ENCODE measurements at places on chromosomes 2 and 18.

DNA sequence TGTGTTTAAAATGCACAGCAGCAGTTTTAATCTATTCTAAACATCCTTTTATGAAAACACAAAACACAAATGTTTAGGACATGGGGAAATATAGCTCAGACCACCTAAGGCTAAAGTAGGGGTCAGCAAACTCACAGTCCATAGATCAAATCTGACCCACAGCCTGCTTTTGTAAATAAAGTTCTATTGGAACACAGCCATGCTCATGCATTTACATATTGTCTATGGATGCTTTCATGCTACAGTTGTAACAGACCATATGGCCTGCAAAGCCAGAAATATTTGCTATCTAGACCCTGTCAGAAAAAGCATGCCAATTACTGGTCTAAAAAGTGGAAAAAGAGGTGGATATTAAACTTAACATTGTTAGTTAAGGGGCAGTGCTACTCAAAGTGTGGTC is 1105.4 kb upstream of the KLHL29 start:
- no peak for DNase-seq

DNA sequence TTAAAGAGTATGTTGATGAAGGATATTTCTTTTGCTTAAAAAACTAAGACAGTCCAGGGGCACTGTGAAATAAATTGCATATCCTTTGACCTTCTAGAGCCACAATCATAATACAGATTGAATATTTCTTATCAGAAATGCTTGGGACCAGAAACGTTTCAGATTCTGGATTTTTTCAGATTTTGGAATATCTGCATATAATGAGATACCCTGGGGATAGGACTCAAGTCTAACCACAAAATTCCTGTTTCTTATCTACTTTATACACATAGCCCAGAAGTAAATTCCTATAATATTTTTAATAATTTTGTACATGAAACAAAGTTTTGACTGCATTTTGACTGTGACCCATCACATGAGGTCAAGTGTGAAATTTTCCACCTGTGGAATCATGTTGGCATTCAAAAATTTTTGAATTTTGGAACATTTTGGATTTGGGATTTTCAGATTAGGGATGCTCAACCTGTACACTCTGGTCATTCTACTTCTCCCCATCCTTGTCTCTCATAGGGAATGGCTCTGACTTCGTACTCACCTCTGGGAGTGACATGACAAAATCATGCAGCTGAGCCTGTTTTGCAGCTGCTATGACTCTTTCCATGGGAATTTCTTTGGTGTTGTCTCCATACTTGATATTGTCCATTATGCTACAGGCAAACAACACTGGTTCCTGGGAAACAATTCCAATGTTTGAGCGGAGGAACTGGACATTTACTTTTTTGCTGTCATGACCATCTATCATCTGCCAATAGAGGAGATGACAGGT is 25.7 kb downstream of the G6PC2 start:
- no peak for DNase-seq

DNA sequence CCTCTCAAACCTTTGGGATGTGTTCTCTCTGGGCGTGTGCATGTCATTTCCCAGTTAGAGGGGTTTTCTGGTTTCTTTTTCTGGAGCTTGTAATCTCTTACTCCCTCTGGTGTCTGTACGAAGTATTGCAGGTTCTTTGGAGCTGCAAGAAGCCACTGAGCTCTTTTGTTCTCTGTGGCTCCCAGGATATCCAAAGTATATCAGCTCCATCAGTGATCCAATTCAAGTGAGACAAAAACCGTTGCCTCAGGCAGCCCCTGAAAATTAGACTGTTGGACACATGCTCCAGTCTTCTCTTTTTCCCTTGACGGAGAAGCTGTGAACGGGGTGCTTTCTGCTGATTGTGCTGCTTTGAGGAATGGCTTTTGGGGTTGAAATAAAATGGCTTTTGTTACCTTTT is 59.0 kb upstream of the LDLRAD4 start:
- DNase-seq = peak; percentile 14

DNA sequence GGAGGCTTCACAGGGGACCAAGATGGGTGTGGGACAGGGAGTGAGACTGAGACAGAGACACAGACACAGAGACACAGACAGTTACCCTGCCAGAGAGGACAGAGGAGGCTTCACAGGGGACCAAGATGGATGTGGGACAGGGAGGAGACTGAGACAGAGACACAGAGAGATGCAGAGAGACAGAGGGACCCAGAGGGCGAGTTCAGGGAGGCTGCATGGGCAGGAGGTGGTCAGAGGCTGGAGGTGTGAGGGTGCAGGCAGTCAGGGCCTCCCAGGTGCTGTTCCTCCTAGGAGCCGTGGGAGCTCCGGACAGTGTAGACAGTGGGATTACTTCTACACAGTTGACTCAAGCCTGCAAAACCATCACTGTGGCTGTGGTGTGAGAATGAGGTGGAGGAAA is 206.2 kb upstream of the PXDN start:
- no peak for DNase-seq

DNA sequence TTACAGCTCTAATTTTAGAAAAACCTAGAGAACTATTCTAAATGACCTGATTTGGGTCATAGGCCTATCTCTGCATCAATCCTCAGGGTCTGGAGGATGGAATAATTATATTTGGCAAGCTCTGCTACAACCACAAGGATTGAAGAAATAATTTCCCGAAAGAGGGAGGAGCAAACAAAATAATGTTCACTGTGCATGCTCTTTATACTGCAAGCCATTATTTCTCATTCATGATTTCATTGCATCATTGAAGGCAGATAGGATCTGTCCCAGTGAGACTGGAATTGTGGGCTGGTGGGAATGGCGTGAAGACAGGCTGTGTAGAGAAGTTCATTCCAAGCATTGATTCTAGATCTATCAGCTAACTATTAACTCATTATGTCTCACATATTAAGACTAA is 12.7 kb upstream of the MAPRE2 start:
- no peak for DNase-seq

- DNase-seq = no peak
These were observed 16.6 kb downstream of the METTL4 start for GRCh38 chr18:2554696-2555095.

DNA sequence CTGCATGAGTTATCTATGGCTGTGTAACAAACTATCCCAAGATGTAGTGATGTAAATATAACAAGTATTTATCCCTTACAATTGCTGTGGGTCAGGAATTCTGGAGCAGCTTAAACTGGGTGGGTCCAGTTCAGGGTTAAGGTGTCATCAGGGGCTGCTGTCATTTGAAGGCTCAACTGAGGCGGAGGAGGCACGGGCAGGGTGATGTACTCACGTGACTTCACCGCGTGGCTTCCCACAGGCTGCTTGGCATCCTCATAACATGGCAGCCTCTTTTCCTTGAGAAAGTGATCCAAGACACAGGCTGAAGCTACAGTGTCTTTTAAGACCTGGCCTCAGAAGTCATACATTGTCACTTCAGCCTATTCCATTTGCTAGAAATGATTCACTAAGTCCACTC is 125.8 kb downstream of the PTGR3 start:
- no peak for DNase-seq
